PC-9 (cell line): ENCODE measurements at places on chromosomes 7 and 10.

- DNase-seq = no peak
Observed at GRCh38 chr10:124738441-124738840, 5.7 kb downstream of the FAM53B start.

DNA sequence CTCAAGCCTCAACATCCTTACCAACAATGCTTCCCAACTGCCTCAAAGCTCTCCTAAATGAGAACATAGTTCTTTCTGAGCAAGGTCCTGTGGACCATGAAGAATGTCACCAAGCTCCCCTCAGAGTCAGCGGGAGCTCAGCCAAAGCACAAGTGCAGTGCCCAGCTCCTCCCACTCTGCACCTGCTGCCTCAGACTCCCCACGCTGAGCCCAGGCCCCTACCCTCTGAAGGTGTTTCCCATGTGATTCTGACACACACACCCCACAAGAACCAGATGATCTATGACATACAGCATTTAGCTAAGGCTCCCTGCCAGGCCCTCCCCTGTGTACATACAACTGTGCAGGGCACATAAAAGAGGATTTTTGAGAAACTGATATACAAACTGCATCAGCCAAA lies 19.2 kb downstream of the ERCC6 start:
- no peak for DNase-seq

- DNase-seq = no peak
Observed at GRCh38 chr10:77410523-77410922, 227.1 kb downstream of the KCNMA1 start.

DNA sequence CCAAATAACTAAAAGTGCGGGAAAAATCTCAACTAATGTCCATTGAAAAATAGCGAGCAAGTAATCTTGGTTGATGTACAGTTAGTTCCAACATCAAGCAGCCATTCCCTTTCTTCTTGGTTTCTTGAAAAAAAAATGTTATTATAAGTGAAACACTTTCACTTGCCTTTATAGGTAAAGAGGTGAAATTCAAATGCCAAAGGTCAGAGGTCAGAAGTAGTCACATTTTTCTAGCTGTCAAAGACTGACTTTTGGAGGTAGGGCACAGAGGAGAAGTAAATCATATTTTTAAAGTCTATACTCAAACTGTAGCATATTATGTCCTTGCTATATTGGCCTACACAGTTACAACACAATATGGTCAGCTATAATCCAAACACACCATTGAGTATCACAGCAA lies 62.3 kb downstream of the CHCHD3 start:
- DNase-seq = no peak

DNA sequence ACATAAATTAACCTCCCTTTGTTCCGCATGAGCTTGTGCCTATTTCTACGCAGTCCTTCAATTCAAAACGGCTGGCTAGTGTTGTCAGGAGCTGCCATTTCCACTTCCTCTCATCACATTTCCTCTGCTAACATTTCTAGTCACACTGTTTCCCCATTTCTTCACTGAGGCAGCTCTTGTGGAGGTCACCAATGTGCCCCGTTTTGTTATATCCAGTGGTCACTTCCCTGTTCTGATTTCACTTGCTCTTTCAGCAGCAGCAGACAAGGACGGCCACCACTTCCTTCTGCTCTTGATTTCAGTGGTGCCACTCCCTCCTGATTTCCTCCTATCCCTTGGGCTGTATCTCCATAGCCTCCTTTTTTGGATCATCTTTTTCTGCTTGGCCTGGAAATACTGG lies 64.8 kb upstream of the SEC61G start:
- DNase-seq = no peak

DNA sequence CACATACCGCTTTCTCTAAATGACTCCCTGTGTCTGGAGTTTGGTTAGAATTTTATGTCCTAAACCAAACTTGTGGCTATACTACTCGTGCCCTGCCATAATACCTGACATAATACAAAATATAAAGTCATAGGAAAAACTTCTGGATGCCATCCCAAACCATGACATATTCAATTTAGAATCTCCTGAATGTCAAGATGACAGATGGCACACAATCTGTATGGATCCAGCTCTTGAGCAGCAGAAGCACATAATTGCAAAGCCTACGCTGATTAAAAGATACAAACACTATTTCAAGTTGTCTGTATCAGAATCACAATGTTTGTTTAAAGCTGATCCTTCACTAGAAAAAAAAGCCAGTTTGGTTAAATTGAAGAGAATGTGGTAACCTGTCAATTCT lies 22.4 kb upstream of the CDC14C start:
- no peak for DNase-seq

- DNase-seq = peak; percentile 27
Observed at GRCh38 chr10:30068492-30069223, 9.3 kb upstream of the JCAD start.
